ENCODE measurements at places on chromosomes 5 and 9.

DNA sequence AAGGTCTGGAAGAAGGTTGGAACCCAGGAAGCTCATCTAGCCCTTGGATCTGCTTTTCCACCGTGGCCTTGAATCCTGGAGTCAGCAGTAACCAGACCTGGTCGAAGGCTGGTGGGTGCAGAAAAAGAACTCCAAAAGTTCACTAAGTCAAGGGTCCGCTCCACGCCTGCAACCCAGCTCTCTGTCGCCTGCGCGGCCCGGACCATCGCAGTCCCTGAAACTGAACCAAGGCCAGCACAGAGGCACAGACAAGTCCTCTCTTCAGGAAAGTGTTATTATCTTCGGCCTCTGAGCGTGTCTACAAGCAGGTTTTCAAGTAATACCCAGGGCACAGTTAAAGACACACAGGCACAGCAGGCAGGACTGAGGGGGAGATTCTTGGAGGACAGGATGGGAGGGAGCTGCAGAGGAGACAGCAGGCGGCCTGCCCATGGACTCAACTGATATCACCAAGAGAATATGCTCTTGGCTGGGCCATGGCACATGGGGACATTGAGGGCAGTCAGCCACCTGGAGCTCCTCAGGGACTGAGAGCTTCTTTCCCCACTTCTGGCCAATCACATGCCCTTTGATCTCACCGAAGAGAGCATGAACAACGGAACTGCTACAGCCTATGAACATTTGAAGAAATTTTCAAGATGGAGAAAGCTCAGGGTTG is 45.8 kb upstream of the SEMA4D start:
- DNase-seq = no peak

GRCh38 chr5:146541958-146542849 is 26.2 kb upstream of the GPR151 start:
- DNase-seq = peak; percentile 42

GRCh38 chr9:79193001-79193400 is 378.8 kb upstream of the TLE4 start:
- DNase-seq = no peak

DNA sequence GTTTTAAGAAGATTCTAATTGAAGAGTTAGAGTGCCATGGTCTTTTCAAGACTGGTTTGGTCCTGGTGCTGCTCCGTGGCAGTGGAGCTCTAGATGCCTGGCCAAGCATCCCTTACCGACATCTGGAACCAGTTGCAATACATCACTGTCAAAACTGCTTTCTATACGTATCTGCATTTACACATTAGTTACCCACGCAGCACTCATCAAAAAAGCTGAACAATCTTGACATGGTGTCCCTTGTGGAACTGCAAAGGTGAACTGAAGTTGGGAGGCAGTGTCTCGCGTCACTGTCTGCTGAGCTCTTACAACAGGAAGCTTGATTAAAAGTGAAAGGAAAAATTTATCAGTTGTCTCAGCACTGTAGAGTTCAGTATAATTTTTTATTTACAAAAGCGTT is 82.6 kb downstream of the PBX3 start:
- no peak for DNase-seq

DNA sequence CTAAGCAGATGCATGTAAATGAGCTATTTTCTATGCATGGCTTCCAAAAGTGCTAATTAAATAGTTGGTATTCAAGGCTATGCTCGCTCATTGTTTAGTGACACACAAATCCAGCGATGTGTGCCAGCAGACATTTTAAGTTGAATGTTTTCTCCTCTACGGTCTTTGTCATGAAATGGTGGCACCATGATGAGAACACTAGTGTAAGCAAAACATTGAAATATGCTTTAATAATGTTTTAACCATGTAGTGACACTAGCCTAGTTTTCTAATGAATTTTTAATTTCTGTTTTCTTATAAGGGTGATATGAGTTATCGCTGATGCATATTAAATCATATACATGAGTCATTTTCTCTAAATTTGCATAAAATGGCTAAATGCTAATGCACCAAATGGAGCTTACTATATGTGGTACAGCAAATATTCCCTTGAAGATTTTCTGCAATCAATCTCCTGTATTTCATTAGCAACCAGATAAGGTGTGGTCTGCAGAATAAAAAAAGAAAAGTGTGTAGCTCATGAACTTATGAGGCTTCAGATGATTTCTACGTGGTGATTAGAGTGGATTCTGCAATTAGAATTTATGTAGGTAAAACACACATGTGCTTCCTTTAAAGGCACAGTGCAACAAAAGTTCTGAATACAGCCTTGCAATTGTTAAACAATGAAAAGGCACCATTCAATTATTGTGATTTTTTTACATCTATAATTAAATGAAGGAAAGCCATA is 226.6 kb downstream of the MEF2C start:
- DNase-seq = no peak

GRCh38 chr5:168304349-168304748 is 12.9 kb downstream of the WWC1 start:
- peak; percentile 52 for DNase-seq

GRCh38 chr5:159735749-159736660 is 180.3 kb upstream of the ADRA1B start:
- no peak for DNase-seq

GRCh38 chr9:72646061-72646460 is 124.7 kb downstream of the TMC1 start:
- no peak for DNase-seq

DNA sequence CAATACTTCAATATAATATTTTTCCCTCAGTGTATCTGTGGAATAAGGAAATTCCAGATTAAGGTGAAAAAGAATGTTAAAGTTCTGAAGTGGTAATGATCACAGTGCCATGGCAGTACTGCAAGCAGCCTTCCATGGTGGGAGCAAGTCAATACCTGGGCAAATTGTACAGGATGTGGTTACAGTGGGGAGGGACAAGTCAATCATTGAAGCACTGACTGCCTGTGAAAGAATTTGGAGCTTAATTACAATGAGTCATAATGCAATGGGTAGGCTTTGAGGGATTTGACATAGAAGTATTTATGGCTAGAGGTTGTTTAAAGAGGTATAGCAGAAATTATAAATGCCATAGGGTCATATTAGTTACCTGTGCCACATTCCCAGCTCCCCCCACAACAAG is 786.5 kb upstream of the ACO1 start:
- no peak for DNase-seq

DNA sequence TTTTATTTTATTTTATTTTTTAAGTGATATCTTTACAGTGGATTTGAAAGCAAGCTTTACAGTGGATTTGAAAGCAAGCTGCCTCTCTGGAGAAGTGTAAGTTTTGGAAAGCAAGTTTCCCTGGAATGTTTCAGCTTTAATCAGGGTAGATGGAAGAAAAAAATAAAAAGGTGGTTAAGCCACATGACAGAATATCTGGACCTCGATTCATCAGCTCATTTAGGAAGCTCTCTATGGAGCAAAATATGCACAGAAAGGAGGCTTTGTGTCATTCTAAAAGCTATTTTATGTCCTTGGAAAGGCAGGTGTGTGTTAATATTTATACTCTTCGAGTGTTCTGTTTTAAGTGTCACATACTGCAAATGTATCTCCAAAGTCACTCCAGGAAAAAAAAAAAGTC is 409.2 kb upstream of the KLF4 start:
- DNase-seq = no peak

DNA sequence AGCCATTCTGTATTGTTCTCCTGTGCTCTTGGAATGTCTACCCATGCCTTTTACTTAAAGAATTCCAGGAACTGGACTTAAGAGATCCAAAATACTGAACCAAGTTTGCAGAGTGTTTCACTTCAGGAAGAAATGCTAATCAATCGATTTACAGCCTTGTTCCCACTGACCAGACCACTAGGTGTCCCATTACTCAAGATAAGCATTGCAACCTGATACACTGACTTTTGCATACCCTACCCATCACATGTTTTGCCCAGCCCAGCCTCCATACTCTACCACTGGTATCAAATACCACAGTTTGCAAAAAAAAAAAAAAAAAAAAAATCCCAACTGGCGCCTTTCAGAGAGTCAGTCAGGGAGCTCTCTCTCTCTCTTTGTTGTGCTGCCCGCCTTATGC is 550.8 kb downstream of the CDH9 start:
- DNase-seq = no peak

- DNase-seq = no peak
These were observed 10.2 kb downstream of the RETREG1 start for GRCh38 chr5:16606628-16607027.

DNA sequence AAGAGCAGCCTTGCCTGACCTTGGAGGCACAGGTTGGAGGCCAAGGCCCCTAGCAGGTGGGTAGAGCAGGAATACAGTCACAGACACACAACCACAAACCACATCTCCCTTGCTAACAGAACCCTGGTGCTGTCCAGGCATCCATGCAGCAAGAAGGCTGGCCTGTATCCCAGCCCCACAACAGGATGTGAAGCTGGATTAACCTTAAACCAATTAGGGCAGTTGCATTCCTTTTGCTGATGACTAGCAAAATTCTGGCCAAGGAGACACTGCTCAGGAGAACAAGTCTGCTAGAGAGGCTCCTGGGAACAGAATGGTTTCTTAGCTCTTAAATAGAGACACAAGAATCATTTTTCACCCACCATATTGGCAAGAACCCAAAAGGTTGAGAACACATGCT is 97.8 kb downstream of the C5orf15 start:
- DNase-seq = no peak

GRCh38 chr9:93826209-93826608 is 128.9 kb downstream of the BARX1 start:
- no peak for DNase-seq

DNA sequence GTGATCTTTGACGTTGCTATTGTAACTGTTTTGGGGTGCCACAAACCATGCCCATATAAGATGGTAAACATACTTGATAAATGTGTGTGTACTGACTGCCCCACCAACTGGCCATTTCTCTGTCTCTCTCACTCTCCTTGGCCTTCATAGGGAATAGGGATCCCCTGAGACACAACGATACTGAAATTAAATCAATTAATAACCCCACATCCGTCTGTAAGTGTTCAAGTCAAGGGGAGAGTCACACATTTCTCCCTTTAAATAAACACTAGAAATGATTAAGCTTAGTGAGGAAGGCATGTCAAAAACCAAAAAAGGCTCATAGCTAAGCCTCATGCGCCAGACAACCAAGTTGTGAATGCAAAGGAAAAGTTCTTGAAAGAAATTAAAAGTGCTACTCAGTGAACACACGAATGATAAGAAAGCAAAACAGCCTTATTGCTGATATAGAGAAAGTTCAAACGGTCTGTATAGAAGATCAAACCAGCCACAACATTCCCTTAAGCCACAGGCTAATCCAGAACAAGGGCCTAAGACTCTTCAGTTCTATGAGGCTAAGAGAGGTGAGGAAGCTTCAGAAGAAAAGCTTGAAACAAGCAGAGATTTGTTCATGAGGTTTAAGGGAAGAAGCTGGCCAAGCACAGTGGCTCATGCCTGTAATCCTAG is 111.1 kb downstream of the UGCG start:
- DNase-seq = no peak

DNA sequence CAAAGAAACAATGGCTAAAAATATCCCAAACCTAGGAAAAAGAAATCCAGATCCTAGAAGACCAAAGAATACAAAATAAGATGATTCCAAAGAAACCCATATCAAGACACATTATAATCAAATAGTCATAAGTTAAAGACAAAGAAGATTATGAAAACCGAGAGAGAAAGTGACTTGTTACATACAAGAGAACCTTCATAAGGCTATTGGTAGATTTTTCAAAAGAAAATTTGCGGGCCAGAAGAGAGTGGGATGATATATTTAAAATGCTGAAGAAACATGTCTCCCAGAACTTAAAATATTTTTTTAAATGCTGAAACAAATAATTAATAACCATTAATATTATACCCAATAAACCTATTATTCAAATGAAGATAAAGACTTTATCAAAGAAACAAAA is 687.3 kb downstream of the TLE4 start:
- DNase-seq = no peak

DNA sequence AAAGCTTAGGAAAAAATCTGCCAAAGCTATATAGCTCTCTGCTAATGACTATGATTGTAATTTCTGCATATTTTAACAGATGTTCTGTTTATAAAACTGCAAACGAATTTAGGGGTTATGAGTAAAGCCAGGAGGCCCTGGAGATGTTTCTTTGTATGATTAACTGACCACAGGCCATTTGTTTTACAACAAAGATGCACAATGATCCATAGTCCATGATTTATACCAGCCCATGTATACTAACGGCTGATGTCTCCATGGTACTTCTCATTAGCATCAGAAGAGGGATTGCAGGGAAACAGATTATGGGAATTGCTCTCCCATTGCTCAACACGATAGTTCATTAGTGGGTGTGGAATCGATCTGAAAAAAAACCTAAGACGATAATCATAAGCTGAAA is 78.9 kb downstream of the PPP2R2B start:
- DNase-seq = no peak

DNA sequence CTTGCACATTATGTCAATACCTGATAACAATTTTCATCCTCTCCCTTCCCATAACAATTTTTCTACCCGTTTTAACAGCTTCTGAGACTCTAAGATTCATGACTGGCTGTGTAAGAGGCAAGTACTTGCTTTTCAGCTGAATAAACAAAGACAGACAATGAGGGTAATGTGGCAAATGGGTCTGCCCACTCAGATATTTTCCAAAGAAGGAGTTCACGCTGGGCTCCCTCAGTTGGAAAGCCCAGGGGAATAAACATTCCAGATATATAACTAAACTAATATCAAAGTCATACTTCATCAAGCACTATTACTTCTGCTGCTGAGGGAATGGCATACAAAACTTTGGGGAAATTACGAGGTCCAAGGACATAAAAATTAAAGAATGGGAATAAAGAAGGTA is 24.4 kb downstream of the MEGF9 start:
- DNase-seq = peak; percentile 21

Measured in DMS79 treated with DMSO at 0.1 percent for 48 hours (cell line).